ENCODE measurements at places on chromosomes 1 and 21.
A peak's percentile ranks its signal among the peaks of the same experiment; 100 is the strongest.

DNA sequence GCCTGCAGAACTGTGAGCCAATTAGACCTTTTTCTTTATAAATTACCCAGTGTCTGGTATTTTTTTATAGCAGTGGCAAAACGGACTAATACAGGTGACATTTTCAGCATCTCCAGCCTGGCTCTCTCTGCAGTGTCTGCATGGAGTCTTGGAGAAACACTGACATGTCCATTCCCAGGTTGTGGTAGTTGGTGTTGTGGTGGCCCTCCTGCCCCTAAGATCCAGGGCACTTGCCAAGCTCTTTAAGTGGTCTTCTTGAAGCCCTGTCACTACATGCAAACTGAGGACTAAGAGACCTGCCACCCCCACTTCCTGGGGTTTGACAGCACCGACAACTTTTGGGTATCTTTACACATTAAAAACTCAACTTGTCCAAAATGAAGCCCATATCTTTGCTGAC is 419.4 kb downstream of the NPHP4 start:
- DNase-seq, result no peak

GRCh38 chr1:34715139-34715538 is 39.7 kb upstream of the GJB5 start:
- no peak for DNase-seq

DNA sequence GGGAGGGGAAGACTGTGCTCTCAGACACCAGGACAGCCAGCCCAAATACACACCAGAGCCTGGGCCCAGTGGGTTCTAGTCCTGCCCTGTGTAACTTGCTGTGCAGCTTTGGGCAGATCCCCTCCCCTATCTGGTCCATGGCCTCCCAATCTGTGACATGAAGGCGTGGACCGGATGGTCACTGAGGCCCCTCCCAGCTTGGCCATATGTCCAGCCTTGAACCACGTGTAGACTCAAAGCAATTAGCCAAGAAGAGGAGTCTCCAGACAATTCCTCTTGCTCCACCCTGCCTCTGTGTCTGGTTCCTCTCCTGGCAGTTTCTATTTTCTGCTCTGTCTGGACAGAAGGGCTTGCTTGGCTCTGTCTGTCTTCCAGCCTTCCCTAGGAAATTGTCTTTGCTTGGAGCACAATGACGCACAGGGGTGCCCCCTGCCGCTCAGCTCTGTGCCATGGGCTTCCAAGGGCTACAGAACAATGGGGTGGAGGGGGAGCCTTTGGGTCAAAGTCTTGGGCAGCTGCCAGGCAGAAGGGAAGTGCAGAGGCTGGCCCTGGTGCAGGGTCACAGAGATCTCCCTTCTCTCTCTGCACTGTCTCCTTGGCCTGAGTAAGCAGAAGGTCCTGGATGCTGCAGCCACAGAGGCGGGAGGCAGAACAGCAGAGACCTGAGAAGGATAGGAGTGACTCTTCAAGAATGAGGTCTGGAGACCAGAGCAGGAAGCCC is 66.1 kb downstream of the TENT5C start:
- DNase-seq, result no peak

- DNase-seq, result no peak
Observed at GRCh38 chr1:64121766-64122385, 81.5 kb upstream of the UBE2U start.

- DNase-seq, result no peak
Observed at GRCh38 chr21:16116069-16116468, 386.3 kb downstream of the USP25 start.

DNA sequence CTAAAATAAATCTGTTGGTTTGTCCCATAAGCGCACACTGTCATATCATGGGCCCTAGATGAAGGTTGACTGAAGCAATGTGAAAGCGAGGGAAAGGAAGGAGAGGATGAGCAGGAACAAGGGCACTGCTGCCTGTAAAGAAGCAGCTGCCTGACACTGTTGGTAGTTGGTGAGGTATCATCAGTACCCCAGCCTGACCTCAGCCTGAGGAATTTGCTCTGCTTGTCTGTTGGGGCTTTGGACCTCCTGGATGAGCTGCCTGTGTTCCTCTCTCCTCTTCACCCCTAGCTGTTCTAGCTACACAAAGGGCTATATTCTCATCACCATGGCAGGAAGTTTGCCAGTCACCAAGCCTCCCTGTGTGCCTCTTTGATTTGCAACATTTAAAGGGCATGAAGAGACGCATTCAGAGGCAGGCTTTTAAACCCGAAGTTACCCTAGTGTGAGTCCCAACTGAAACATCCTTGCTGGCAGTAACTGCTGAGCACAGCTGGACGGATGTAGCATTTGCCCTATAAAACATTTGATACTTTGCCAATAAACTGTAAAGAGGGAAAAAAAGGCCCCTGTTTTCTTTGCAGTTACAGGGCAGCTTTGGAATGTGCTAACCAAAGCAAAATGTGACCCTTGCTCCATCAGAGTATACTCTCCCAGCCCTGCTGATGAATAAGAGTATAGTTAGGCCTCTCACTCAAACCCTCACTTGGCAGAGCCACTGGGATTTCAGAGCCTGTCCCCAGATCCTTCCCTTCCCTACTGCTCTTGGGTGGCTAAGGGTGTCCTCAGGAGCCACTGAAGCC is 22.2 kb upstream of the SPATA6 start:
- DNase-seq, result no peak

DNA sequence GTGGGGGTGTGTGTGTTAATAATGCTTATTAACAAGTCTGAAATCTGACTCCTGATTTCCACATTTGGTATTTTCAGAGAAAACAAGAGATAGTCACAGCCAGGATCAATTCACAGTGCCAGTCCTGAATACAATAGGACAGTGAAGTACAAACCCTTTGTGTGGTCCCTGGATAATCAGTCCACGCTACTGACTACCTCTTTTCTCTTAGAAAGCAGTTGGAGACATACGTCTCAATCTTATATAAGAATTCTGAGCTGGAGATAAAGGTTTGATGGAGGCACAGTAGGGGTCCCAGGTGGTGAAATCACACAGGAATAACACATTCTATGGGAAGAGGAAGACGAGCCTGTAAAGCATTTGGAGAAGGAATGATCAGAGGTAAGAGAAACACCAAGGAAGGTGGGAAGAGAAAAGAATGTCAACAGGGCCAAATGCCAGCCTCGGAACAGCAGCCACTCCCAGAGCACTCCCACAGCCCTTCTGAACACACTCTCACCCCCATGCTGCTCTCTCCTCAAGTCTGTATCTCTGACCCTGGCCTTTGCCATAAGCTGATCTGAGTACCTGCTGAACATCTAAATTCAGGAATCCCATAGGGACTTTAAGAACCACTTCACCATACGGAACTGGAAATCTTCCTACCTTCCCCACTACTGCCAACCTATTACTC is 48.6 kb downstream of the TRAF5 start:
- DNase-seq, result no peak

DNA sequence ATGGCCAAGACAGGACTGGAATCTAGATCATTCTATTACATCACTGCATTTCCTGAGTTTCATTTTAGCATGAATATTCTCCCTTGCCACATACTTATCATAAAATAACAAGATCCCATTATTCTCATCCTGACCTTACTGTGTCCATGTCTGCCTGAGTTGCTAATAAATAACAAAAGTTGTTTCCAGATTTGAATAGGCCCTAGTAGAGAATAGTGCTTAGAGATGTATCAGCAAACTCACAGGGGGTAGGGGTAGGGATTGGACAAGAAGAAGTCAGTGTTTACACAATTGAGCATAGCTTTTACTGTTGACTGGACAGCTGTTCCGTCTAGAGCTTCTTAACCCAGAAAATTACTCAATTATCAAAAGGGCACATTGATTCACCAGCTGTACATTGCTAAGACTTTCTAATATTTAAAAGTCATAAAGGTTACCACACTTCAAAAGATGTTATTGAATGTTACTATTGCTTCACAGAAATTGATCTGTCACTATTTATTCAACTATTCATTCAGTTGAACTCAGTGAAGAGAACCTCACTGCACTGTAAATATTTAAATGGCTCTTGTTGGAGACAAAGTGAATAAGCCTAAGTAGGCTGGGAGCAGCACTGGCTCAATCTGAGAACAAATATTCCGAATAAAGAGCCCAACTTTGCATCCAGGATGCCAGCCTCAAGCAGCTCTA is 121.9 kb downstream of the NRIP1 start:
- DNase-seq, result no peak

DNA sequence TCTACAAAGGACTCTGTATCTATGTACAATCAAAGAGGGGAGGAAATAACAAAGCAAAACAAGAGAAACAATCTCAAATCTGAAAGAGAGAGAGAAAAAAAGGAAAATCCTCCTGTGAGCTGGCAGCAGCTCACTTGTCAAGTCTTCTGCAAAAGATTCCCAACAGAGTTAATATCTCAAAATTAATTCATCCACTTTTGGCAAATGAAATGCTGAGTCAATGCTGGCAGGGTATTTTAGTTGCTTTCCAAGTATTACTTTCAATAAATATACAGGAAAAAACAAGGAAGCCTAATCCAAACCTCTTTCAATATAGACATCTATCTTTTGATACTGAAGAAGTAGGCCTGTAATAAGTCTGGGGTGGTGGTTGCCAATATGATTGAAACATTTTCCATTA is 613.9 kb upstream of the NEGR1 start:
- DNase-seq, result no peak

DNA sequence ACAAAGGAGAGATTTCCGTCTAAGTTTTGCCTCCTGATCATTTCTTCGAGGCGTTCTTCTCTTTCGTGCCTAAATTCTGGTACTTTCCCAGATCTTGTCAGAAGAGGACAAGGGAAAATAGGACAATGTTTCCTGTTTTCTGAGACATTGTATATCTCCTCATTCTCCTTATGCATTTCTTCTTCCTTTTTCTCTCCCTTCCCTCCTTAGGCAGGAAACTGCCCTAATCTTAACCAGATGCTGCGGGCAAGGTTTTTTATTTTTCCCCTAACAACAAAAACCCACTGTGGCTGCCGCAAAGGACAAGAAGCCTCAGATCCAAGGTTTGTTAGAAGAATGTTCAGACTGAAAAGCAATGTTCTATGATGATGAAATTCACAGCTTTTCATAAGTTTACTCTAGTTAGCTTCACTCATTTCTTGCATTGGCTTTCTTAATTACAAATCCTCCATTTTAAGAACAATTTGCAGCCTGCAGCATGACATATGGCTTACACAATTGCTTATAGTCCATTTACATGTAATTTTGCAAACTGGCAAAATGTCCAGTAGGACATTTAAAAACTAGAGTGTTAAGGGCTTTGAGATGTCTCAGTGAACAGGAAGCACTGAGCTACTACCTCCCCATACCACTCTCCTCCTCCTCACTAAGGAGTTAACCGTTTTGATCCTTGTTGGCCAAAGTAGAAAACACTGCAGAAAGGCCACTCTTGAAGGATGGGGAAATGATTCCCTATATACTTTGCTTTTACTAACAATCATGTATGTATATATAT is 624 bp downstream of the CTSK start:
- DNase-seq, result no peak

DNA sequence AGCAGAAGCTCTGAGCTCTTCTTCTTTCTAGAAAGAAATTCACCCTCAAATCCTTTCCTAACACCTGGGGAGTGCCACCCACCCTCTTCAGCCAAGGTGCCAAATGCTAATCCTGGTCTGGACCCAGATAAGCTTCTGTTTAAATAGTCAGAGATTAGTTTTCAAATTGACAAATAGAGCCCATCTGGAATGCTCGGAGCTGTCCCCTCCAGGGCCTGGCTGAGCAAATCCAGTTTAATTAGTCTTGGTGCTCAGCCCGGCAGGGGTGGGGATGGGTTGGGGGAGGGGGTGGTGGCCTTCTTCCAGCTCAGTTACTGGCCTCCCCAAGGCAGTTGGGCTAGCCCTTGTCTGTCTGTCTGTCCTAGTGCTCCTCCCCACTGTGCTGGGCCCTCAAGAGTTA is 269.5 kb downstream of the GRIK3 start:
- DNase-seq, result no peak

- peak; percentile 91 for DNase-seq
Observed at GRCh38 chr1:116559304-116559761, 11.5 kb downstream of the CD58 start.

DNA sequence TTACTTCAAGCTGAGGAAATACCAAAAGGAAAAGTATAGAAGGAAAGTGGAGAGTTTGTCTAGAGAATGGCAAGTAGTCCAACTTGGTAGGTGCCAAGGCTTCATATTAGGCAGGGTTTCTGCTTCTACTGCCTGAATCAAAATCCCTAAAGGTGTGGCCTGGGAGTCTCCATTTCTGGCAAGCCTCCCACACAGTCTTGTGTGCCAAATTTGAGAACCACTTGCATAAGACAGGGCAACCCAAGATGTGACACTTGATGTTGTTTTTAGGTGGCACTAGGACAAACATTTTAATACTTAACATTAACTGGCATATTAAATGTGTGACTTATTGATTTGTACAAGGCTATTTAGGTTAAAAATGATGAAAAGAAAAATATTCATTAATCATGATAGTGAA is 60.1 kb downstream of the ATG4C start:
- DNase-seq, result no peak

DNA sequence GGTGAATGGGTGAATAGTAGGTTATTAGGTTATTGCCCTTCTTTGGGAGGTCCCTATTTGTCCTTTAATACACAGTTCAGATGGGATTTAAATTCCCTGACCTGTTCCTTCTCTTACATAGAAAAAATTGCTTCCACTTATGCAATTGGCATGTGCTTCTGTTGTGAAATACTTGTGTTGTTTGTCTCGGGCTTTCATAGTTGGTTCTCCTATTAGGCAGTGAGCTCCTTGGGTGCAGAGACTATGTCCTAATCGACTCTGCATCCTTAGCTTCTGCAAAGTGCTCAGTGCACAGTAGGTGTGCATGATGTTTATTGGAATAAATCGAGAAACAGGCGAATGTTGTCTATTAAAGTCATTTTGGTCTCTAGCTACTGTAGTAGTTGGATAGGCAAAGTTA is 1.3 kb upstream of the PDE4B start:
- DNase-seq, result no peak

DNA sequence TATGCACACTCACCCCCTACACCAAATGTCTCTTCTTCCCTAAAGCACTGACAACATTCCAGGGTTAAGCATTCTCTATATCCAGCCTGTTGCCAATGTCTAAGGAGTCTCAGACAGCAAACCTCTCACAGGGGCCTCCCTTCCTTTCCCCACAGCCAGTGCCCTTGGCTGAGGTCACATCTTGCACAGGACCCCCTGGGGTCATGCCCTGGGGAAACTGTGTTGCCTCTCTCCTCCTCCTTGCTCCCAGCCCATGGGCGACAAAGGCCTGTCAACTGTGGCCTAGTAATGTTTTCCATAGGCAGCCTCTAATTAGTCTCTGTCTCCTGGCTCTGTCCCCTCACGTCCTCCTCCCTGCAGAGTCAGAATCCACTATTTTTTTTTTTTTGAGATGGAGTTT is 54.6 kb downstream of the NENF start:
- no peak for DNase-seq

All from GM12865 (cell line).